ENCODE measurements at places on chromosomes 12 and 14.
A peak's percentile ranks its signal among the peaks of the same experiment; 100 is the strongest.

DNA sequence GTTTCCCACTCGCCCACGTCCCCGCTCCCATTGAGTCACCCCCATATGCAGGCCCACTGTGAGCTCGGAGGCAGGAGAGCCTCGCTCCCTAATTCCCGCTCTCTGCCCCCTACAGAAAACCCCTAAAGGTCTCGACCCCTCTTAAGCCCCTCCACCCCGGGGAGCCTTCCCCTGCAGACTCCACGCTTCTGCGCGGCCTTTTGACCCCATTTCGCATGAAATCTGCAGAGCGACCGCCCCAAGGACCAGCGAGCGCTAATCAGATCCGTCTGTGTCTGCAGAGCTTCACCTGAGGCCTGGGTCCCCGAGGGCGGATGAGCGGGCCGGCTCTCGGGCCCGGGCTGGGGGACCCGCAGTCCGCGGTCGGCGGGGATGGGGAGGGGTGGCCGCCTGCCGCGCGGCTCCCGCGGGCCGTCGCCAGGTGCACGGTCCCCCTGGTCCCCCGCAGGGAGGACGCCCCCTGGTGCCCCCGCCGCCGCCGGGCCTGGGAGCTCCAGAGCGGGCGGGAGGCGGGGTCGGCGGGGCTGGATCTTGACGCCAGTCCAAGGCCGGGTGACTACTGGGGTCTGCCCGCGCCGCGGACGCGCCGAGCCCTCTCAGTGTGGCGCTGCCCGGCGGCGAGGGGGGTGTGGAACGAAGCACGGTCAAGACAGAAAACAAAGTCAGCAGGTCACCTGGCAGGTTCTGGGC lies 10.1 kb downstream of the BMP4 start:
- DNase-seq, result no peak

- DNase-seq, result no peak
Observed at GRCh38 chr12:91833780-91834359, 311.8 kb downstream of the BTG1 start.

GRCh38 chr12:117261247-117261646 lies 71.0 kb upstream of the FBXO21 start:
- no peak for DNase-seq

DNA sequence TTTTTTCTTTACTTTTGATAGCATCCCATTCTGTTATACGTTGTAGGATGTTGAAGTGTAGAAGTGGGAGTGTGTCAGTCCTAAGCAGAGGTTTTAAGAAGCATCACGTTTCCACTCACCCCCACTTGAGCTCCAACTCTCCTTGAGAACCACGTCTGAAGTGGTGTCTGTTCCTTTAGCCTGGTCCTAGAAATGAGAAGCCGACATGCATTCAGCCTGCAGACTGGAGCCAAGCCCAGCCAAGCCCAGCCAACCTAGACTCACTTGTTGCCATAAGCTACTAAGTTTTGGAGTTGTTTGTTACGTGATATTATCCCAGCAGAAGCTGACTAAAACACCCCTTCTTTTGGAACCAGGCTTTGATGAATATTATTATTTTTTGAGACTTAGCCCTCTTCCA lies 4.4 kb upstream of the ELK3 start:
- DNase-seq, result no peak

DNA sequence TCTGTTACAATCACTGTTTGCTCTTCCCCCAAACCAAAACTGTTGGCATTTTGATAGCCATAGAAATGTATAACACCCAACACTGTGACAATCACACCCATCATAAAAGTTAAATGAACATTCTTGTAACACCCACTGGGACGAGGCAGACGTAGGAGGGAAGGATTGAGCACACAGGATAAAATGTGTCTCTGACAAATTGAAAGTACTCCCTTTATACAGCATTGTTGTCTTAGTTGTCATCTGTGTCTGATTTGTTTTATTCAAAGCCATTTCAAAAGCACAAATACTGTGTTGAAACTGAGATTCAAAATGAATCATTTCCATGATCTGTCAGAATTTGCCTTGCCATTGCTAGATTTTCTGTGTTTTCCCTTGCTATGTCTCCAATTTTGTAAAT lies 436.3 kb downstream of the TMTC2 start:
- no peak for DNase-seq

- no peak for DNase-seq
Observed at GRCh38 chr12:22617630-22618029, 7.3 kb upstream of the ETNK1 start.

- DNase-seq, result no peak
Observed at GRCh38 chr14:56002342-56002741, 115.9 kb upstream of the PELI2 start.

DNA sequence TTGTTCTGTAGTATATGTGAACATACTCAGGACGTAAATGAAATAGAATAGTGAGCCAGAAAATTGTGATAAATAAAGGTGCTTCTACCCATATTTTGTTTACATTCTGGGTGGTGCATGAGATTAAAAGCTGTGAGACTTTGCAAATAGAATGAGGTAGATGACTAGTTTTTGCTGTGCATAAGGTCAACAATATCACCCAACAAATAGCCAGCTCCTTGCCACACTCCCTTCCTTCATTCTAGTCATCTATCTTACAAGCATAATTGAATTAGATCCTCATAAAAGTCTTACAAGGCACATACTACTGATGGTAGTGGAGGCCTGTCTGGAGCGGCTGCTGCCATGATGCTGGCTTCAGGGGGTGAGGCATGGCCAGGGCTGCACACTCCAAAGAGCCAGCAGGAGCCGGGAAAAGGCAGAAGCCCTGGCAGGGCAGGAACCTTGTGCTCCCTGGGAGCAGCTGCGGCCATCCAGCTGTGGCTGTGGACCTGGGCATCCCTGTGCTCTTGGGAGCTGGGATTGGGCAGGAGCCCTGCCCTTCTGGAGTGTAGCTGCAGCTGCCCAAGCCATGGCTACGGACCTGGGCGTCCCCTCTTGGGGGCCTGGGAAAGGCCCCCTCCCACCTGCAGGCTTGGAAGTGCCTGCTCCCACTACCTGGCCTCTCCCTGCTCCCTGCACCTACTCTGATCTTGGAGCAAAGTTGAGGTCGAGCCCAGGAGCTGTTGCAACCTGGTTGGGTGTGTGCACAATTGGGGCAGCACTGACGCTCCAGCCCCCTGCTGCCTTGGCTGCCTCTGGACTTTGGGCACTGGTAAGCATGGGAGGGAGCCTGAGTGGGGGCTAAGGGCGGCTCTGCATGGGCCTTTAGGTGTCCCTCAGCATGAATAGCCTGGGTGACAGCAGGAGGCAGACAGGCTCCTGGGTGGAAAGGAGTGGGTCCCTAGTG lies 112.8 kb downstream of the DACT1 start:
- no peak for DNase-seq

GRCh38 chr12:21296348-21296747 lies 38.4 kb downstream of the SLCO1A2 start:
- DNase-seq, result no peak

DNA sequence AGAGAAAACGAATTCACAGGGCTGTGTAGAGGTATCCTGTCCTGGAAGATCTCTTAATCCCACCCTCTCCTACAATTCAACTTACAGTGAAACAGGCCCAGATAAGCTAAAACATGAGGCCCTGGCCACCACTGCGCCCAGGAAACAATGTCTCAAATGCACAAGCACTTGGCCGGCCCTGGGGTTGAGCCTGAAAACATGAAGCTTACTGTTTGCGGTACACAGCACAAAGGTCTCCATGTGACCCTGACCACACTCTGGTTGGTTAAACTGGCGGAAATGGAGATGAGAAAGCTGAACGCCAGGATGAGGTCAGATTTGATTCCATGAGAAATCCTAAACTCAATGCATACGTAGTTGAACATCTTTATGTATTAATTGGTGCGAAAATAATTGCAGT lies 16.4 kb downstream of the WSB2 start:
- no peak for DNase-seq

DNA sequence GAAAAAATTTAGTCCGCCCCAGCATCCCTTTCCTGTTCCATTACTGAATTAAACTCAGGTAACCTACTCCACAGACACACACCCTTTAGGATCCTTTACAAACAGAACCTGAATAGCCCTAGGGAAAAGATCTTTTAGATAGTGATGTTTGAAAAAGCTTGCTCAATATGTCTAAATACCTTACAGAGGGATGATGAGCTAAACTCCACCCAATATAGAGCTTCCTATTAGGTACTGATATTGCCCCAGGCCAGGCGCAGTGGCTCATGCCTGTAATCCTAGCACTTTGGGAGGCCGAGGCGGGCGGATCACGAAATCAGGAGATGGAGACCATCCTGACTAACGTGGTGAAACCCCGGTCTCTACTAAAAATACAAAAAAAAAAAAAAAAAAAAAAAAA lies 50.1 kb downstream of the FERMT2 start:
- DNase-seq, result no peak

DNA sequence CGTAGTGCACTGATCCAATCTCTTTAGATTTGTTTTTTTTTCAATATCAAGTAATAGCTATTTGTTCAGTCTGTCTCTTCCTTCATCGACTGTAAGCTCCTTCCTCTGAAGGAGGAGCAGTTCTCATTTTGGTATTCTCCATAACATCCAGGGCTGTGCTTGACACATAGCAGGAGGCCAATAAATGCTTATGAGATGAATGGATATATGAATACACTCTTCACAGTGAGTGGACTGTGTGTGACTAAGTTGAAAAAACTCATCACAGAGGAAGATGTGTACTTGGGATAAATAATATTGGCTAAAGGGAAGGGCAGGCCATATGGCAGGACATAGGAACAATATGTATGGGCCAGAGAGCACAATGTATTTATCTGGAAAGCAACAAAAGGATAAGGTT lies 205.3 kb upstream of the PRICKLE1 start:
- DNase-seq, result no peak

DNA sequence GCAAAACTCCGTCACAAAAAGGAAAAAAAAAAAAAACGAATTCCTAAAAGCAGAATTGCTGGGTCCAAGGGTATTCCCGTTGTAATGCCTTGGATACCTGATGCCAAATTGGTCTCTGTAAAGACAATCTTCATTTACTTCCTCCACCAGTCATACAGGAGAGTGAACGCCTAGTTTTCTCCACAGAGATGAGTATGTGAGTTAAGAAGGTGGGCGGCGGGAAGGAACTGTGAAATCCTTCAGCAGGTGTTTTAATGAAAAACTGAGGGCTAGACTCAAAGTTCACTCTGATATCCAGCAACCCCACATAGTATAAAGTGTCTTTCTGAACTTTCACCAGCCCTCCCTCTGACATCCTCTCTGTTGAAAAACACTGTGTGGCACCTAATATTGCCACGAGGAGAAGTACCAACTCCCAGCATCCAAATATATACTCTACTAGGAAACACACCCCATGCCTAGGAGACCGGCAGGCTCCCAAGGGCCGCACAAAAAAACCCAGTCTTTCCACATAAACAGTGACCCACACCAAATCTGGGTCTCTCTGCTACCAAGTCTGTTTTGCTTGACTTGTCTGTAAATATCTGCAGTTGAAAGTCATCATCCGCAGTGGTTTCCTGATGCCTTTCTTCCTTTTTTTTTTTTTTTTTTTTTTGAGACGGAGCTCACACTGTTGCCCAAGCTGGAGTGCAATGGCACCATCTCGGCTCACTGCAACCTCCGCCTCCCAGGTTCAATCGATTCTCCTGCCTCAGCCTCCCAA lies 30.3 kb upstream of the FOXN3 start:
- no peak for DNase-seq

DNA sequence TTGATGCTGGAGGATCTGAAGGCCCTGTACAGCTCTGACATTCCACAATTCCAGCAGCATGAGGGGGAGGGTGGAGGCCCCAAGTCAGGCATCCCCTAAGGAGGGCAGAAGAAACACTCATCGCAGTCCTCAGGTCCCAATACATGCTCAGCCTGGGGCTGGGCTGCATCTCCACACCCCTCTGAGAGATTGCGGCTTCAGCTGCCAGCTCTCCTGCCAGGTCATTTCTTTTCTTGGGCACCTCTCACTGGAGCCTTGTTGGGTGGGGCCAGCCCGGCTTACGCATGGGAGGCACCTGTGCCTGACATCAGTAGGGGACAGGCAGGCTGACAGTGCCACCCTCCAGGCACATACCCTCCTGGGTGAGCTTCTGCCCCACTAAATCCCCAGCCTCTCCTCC lies 89.8 kb downstream of the DICER1 start:
- no peak for DNase-seq

GRCh38 chr12:10716704-10717315 lies 6.3 kb downstream of the YBX3 start:
- no peak for DNase-seq

DNA sequence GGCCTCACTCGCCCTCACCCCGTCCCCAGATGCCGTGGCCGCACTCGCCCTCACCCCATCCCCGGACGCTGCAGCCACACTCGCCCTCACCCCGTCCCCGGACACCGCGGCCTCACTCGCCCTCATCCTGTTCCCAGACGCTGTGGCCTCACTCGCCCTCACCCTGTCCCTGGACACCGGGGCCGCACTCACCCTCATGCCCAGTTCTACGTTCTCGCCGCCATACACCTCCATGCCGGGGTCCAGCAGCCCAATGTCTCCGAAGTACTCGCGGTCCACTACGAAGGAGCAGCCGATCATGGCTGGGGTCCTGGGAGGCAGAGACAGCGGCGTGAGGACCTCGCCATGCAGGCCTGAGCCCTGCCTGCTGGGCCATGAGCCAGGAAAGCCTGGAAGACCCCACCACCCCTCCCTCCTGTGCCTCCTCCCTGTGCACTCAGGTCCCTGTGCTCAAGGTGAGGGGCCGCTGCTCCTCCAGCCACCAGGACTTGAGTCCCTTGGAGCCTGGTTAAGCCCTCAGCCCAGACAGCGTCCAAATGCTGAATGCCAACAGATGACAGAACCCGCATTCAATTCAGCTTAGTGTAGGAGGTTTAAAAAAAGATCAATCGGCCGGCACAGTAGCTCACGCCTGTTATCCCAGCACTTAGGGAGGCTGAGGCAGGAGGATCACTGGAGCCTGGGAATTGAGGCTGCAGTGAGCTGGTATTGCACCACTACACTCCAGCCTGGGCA lies 81.5 kb downstream of the GALNT9 start:
- DNase-seq, result no peak

- no peak for DNase-seq
Observed at GRCh38 chr12:21788089-21788983, 13.8 kb upstream of the KCNJ8 start.

- DNase-seq, result no peak
Observed at GRCh38 chr14:37539992-37540391, 55.1 kb downstream of the FOXA1 start.

DNA sequence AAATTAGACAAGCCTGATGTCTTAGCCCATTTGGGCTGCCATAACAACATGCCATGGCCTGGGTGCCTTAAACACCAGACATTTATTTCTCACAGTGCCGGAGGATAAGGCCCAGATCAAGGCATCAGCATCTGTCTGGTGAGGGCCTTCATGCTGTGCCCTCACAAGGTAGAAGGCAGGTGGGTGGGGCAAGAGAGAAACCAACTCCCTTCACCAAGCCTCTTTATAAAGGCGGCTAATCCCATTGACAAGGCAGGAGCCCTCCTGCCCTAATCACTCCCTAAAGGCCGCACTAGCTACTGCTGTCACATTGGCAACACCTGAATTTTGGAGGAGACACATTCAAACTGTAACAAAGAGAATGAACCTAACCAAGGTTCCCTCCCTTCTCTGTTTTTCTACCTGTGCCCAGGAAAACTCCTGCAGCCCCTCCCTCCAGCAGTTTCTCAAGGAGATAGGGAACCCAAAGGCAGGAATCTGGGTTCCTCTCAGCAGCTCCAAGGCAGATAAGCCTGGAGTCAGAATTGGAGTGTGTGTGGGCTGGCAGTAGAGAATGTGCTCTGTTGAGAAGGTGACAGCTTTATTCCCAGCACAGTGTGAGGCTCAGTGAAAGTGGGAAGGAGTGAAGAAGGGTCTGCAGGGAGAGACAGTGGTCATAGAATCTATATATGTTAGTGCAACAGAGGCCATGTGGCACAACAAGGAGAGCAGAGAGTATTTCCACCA lies 21.7 kb upstream of the GPATCH2L start:
- no peak for DNase-seq

GRCh38 chr14:68771631-68772030 lies 21.2 kb downstream of the ZFP36L1 start:
- DNase-seq, result peak; percentile 27

- DNase-seq, result no peak
Observed at GRCh38 chr12:25427337-25428249, 125.5 kb downstream of the LMNTD1 start.
